ENCODE measurements at places on chromosomes 5 and 9. TPM values are rescaled to one million over a fixed set of nuclear protein-coding genes. Genes with fewer than 3 reads are reported as not detected.

The CDX1 gene
- 0.91 TPM for total RNA-seq

The ZNF483 gene
- total RNA-seq, result 1.6 TPM

The LIFR gene
- 30.1 TPM for total RNA-seq

The DMRTA1 gene
- total RNA-seq, result 0.66 TPM

The ANXA2R gene
- 1.8 TPM for total RNA-seq

The PCDHGA5 gene
- total RNA-seq, result 2.3 TPM

Measured in smooth muscle cell of the pulmonary artery (primary cell).